ENCODE measurements at places on chromosomes 7 and 10.

DNA sequence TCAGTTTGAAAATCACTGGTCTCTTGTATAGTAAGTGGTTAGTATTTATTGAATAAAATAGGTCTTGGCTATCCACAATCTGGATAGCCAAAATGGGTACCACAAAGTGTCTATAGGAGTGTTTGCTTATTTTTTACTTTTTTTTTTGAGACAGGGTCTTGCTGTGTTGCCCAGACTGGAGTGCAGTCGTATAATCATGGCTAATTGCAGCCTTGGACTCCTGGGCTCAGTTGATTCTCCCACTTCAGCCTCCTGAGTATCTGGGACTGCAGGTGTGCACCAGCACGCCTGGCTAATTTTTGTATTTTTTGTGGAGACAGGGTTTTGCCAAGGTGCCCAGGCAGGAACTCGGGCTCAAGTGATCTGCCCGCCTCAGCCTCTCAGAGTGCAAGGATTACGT lies 2.8 kb downstream of the RBM33 start:
- no peak for DNase-seq

- no peak for DNase-seq
Observed at GRCh38 chr7:42247301-42247700, 10.3 kb upstream of the GLI3 start.

DNA sequence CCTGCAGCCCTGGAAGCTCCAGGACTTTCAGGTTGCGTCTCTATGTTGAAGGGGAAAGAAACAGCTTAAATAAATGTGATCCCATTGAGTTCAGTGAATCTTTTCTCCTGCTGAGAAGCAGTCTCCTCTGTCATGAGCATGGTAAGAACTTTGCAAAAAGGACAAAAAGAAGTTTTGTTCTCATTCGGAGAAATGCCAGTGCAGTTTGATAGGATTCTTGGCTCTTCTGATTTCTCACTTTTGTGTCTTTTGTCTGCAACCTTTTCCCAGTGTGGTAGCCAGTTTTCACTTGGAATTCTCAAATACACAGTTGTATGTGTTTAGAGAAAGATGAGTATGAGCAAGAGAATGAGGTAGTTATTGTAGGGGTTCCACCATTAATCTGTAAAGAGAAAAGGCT lies 64.3 kb downstream of the AP3M1 start:
- DNase-seq: no peak

DNA sequence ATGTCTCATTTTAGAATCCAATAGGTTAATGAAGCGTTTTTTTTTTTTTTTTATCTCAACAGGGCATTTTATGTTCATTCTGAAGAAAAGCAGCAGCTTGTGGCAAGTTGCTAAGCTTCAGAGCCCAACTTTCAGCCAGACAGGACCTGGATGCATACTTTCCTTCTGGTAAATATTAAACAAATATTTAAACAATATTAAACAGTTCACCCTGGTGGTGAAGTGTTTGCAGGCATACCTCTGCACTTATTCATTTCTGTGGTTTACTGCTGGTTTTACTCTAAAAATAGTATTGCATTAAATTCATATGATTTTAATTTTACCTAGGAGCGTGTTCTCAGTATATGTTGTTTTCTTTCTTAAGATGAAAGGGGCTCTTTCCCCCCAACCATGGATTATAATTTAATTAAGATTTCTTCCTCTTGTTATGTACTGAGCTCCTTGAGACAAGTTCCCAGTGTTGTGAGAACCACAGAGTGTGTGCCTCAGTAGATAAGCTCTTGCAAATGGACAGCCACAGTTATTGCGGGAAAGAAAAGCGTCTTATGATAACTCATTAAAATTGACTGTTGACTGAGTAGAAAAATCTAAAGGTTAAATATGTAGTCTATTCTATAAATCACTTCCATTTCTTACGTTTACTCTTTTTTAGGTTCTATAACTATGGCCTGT lies 155.8 kb downstream of the MALRD1 start:
- no peak for DNase-seq

DNA sequence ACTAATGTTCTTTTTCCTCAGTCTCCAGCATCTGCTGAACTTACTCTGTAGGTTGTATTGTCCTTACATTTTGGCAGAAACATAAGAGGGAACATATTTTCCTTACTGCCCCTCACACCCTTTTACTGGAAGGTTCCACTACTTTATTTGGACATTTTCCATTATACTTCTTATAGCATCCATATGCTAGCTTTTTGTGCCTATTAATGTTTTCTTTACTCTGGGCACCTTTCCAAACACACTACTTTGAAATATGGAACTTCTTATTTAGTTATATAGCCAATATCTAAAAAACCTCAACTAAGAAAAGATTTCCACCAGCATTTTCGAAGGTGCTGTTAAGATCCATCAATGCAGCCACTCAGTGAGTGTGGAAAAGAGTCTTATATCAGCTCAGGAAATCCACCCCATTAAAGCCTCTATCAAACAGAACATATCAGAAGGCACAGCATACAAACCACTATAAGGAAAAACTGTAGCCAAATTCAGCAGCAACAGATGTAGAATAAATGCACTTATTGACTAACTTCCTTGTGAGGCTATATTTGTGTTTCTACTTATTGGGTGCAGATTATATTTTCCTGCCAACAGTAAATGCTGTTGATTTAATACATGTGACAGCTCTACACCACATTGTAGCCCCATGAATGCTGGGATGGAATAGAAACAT lies 272.5 kb upstream of the SEMA3E start:
- no peak for DNase-seq

GRCh38 chr7:73363225-73364005 lies 35.5 kb downstream of the FKBP6 start:
- no peak for DNase-seq

GRCh38 chr7:157466867-157467261 lies 130.1 kb downstream of the DNAJB6 start:
- DNase-seq: no peak

DNA sequence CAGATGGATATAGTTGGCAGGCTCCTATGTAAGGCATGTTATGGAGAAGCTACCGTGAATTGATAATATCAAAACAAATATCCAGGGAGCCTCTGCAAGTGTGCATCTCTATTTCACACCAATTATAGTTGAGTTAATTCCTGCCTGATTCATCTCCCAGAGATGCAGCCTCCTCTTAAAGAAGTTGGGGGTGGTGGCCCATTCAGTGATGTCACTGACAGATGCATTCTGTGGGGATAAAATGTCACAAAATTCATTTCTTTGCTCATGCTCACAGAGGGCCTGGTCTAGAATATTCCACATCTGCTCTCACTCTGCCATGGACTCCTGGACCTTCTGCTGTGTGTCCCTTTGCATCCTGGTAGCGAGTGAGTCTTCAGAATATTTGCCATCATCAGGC lies 189.1 kb upstream of the PRSS1 start:
- no peak for DNase-seq

DNA sequence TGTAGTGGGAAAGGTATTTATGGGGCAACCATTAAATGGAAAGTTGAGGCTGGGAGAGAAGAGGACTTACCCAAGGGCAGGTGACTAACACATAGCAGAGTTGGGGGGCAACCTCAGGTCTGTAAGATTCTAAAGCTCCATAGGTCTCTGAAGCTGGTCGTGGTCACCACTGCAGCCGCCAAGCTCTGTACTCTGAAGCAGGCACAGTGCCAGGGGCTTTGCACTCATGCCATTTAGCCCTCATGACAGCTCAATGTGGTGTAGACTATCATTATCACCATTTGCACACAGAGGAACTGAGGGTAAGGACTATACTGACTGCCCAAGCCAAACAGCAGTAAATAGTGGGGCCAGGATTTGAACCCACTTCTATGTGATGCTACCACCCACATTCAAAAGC lies 32.5 kb upstream of the TMEM273 start:
- no peak for DNase-seq

DNA sequence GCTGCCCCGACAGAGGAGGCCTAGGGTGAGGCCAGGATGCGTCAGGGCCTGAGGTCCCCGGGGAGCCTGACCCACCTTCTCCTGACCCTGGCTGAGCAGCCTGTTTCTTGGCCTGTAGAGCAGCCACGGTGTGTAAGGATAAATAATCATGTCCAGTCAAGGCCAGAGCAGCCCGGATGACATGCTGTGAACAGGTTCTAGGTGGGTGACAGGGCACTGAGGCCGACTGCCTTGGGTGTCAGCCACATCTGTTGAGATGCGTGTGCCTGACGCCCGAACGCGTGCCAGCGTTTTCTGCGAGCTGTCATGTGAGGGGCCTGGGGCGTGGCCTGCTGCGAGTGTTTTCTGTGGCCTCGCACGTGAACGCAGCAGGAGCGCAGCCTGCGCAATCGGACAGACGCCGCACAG lies 118.3 kb downstream of the FAM53B start:
- no peak for DNase-seq

DNA sequence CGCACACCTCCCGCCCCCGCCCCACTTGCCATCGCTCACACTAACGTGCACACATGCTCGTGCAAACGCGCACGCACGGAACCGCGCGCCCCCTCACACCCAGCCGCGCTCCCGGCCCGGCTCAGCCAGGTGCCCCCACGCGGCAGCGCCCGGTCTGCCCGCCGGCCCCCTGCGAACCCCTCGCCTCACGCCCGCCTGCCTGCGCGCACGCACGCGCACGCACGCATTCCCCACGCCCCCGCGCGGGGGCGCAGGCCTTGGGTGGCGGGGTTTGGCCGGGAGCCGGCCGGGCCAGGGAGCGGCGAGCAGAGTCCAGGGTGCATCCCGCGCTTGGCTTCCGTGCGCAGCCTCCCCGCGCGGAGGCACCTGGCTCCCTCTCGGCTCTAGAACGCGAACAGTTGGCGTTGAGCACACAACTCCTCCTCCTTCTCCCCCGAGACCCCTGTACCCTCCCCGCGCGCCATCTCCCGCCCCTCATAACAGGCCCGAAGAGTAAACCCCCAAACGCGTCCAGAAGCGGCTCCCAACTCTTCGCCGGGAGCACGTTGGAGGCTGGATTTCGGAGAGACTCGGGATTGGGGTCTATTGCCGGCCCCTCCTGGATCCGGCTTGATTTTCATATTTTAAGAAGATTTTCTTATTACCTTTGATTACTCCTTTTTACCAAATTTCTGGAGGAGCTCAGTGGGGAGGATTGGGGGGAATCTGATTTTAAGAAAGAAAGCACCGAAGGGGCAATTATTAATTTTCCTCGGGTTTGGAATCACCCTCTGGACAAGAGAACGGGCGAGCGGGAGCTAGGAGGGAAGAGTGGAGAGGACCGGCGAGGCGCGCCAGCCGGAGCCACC lies 527 bp upstream of the SORCS3 start:
- DNase-seq: no peak

DNA sequence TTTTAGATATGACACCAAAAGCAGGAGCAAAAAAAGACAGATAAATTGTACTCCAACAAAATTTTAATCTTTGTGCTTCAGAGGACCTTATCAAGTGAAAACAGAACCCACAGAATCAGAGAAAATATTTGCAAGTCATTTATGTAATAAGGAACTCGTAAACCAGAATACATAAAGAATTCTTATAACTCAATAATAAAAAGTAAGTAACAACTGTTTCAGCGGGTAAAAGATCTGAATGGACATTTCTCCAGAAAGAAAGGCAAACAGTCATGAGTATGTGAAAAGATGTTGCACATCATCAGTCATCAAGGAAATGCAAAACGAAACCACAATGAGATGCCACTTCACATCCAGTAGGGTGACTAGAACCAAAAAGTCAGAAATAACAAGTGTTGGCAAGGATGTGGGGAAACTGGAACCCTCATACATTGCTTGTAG lies 167.7 kb upstream of the KCTD7 start:
- no peak for DNase-seq

- DNase-seq: no peak
Observed at GRCh38 chr10:74871595-74872382, 45.4 kb downstream of the KAT6B start.

- DNase-seq: no peak
Observed at GRCh38 chr7:36275735-36276284, 113.9 kb upstream of the ANLN start.

GRCh38 chr7:130994378-130995115 lies 260.5 kb upstream of the KLF14 start:
- DNase-seq: no peak
